ENCODE measurements at places on chromosomes 6 and 20.

- no peak for DNase-seq
These were observed 193.6 kb downstream of the EDN1 start for GRCh38 chr6:12483712-12484111.

DNA sequence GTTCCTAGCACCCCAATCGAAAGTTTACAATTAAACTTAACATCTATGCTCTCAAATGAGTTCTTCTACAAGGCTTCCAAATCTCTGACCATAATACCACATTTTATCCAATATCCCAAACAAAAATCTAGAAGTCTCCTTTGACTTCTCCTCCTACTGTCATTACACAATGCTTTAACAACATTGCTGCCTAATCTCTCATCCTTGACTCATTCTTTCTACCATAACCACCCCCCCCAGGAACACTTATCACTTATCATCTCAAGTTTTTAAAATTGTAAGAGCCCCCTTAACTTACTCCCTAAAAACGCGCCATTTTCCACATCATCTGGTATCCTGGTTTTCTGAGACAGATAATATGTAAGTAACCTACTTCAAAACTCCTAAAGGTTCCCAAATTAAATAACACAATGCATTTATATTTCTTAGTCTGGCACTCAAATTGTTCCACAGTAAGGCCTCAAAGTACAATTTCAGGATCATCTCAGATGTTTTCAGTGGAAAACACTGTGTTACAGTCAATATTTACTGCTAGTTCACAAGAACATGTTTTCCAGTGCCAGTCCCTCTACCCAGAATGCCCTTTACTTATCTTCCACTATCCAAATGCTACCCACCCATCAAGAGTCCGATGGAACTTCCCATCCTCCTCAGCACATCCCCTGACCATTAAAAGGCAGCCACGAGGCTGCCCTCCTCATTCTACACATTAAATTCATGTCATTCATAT, 308.2 kb upstream of the THEMIS start:
- no peak for DNase-seq

- DNase-seq = no peak
These were observed 38.2 kb downstream of the MBOAT1 start for GRCh38 chr6:20173833-20174792.

- DNase-seq = peak; percentile 59
These were observed 56.3 kb upstream of the OLIG3 start for GRCh38 chr6:137550535-137550934.

- no peak for DNase-seq
These were observed 275.0 kb upstream of the FLRT3 start for GRCh38 chr20:14612391-14612790.

- no peak for DNase-seq
These were observed 43.4 kb downstream of the TNFAIP3 start for GRCh38 chr6:137910424-137910834.

DNA sequence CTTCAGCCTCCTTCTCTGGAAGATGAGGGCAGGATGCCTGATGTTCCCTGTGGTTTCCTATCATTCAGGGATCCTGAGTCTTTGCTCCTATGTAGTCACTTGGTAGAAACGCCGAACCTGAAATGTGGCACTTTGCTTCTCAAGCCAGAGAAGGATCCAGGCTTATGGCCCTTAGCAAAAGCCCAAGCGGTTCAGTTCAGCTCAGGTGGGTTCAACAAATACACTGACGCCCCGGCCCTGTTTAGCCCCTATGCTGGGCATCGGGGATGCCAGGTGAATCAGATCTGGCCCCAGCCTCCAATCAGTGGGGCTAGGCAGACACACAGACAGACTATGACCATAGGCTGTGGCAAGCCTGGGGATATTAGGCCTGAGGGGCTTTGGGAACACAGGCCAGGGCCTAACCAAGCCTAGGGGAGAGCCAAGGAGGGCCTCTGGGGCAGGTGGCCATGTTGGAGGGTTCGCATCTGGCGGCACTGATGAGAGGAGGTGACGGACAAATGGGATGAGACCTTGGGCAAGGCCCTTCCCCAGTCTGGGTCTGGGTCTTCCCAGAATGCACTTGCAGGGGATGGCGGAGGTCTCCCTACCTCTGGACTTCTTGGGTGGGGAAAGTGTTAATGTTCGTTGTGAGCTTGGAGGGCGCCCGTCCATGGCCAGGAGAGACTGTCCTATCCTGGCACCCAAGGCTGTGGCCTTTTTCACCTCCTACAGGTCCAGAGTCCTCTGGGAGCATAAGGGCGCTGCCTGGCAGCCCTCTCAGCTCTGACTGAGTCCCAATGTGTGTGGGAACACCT, 17.6 kb upstream of the SRC start:
- DNase-seq = no peak

- DNase-seq = no peak
These were observed 2.0 kb downstream of the TRAM2 start for GRCh38 chr6:52574709-52575501.

- DNase-seq = no peak
These were observed 171.7 kb downstream of the CLIC5 start for GRCh38 chr6:45843848-45844521.

- no peak for DNase-seq
These were observed 23.1 kb upstream of the BMP7 start for GRCh38 chr20:57289391-57290177.

DNA sequence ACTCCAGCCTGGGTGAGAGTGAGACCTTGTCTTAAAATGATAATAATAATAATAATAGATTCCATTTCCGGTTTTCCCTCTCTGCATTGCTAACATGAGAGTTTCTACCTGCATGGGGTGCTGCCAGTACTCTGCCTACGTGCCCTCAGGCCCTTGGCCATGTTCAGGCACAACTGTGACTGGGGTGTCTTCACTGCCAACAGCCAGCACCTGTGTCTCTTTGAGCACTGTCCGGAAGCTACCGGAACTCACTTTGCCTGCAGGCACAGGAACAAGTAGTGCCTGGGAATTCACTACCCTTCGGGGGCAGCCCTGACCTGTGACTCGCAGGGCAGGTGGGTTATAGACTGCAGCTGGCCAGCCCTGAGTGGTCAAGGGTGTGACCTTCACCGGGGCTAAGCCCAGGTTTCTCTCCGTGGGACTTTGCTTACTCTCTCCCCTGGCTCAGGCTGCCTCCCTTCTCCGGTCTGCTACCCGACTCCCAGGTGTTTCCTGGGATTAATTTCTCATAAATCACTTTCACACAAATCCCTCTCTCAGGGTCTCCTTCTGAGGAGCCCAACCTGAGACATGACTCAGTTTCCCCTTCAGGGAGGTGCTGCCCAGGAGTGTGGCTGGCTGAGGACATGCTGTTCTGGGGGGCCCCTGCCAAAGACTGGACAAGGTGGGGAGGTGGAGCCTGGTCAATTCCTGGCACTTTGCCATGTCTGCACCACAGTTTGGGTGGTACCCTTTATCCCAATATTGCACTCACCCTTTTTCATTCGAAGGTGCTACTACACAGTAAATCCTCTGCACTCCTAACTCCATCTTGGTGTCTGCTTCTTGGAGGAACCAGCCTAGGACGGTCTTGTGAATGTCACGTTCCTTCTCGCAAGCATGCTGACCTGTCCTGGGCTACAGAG, 79.5 kb upstream of the RALGAPA2 start:
- no peak for DNase-seq

GRCh38 chr6:156421933-156422332, 355.2 kb upstream of the ARID1B start:
- no peak for DNase-seq

- peak; percentile 25 for DNase-seq
These were observed 4.6 kb downstream of the PPDPF start for GRCh38 chr20:63525185-63525584.

- DNase-seq = peak; percentile 22
These were observed 96.8 kb downstream of the ANKRD60 start for GRCh38 chr20:58131551-58132142.

DNA sequence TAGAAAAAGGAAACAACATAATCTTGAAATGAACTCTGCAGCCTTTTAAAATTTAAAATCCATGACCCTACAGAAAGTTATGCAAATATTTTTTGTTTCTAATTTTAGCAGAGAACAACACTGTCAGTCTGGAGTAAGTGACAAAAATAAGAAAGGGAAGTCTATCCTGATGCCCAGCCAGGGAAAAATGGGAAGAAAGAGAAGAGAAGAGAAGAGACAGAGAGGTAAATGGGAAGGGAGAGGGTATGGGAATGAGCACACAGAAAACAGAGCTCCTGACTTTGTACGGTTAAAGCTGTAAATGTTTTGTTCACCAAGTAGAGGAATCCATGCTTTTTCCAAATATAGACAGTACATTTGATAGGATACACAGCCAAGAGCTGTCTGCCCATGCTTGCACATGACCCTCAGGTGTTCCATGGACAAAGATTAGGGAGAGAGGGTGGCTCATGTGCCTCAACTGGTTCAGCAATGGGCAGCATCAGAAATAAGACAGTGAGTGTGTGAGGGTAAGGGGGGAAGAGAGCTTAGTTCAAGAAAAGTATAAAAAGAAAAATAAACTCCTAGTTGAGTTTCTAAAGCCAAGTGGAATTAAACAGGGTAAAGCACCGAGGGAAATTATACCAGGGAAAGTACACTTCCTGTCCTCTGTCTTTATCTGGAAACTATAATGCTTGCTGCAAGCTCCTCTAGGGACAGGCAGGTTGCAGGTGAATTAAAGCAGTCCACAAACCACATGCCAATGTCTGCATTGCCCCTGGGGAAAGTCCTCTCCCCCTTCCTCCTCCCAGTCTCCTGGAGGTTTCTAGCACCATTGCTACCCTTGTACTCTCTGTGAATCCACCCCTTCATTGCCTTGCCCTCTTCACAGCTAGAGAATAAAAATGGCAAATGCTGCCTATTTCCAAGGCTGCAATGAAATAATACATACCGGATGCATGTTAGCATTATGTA, 30.0 kb downstream of the MAP3K5 start:
- no peak for DNase-seq

DNA sequence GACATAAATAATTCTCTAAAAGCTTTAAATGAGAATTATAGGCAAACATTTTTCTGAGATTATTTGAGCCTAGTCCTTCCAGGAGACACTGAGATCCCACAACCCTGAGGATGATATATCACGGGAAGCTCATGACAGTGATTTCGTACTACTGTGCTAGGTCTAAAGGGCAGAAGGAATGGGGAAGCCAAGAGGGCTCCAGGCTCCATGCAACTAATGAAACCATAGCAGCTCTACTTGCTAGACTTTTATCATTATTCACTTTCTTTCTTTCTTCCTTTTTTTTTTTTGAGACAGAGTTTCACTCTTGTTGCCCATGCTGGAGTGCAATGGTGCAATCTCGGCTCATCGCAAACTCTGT, 57.3 kb upstream of the SGK1 start:
- DNase-seq = no peak

GRCh38 chr20:48273843-48274242, 488.6 kb upstream of the SULF2 start:
- no peak for DNase-seq

DNA sequence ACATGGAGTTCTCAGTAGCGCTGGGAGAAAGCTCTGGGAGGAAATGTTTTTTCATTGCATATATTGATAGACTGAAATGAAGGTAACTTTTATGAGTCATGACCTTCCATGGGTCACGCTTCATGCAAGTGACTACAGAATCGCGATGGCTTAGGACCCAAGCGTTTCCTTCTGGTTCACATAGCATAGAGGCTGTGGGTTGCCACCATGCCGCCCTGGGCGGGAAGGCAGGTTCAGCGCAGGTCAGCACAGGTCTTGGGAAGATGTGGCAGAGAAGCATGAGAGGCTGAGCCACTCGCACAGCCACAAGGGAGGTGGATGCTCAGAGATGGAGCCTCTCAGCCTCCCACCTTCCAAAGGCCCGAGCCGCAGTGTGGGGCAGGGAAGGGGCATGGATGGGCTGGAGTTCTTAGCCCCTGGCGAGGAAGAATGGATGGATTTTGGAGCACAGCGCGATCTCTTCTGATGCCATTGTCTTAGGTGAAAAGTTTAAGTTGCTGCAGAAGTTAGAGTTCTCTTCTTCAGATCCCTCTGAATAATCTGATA, 219.5 kb downstream of the SMOC2 start:
- no peak for DNase-seq

- no peak for DNase-seq
These were observed 18.3 kb upstream of the NHSL1 start for GRCh38 chr6:138517635-138518034.

- DNase-seq = no peak
These were observed 364.1 kb downstream of the GJA1 start for GRCh38 chr6:121799574-121799973.

GRCh38 chr20:47428164-47428563, 71.7 kb upstream of the ZMYND8 start:
- no peak for DNase-seq

DNA sequence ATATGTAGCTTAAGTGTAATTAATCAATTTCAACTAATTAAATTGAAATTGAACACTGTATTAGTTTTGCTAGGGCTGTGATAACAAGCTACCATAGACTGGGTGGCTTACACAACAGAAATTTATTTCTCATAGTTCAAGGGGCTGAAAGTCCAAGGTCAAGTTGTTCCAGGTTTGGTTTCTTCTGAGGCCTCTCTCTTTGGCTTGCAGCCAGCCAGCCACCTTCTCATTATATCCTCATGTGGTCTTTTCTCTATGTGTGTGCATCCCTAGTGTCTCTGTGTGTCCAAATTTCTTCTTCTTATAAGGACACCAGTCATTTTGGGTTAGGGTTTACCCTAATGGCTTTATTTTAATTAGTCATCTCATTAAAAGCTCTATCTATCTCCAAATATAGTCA, 611.7 kb downstream of the UTRN start:
- no peak for DNase-seq

GRCh38 chr20:23995905-23996666, 7.5 kb upstream of the GGTLC1 start:
- DNase-seq = peak; percentile 57

DNA sequence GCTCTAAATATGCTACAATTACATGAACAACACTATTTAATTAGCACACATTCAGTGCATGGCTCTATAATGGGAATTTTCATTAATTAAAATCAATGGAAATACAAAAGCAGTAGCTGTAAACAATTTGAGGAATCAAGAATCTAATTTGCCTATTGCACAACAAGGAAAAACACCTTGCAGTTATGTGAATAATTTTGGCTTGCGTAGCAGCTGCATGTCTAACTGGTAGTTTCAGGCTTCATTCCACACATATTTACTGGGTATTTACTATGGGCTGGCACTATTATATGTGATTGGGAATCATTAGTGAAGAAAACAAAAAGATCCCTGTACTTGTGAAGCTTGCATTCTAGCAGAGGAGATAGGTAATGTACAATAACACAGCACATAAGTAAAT, 26.4 kb downstream of the KIF6 start:
- no peak for DNase-seq

DNA sequence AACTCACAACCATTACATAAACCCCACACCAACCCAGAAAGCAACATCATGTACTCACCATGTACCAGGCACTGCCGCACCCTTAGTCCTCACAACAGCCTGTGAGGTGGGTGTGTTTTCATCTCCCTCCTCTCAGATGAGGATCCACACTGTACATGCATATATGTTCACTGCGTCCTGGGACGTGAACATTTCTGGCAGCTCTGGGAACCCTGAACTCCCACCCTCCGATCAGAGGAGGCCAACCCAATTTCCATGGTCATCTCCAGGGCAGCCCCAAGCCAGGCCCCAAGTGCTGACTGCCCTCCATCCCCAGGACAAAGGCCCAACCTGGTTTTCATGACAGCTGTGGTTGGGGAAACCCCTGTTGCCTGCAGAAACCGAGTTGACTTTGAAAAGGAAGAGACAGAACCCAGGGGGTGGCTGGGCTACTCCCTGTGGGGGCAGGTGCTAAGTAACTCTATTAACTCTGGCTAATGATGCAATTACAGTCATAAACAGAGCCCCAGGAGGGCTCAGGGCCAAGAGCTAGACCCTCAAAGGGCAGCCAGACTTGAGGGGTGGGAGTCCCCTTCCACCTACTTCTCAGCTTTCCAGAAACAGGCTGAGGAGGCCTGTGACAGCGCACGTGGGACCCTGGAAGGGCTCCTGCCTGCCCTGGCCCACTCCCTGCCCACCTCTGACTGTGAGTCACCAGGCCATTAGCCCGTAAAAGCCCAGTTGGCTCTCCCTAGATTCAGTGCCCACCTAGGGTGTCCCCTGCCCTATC, 2.6 kb downstream of the TFEB start:
- DNase-seq = no peak

Data from NCI-H2171 treated with DMSO at 0.1 percent for 48 hours (cell line).